ENCODE measurements at places on chromosomes 5 and 9.

DNA sequence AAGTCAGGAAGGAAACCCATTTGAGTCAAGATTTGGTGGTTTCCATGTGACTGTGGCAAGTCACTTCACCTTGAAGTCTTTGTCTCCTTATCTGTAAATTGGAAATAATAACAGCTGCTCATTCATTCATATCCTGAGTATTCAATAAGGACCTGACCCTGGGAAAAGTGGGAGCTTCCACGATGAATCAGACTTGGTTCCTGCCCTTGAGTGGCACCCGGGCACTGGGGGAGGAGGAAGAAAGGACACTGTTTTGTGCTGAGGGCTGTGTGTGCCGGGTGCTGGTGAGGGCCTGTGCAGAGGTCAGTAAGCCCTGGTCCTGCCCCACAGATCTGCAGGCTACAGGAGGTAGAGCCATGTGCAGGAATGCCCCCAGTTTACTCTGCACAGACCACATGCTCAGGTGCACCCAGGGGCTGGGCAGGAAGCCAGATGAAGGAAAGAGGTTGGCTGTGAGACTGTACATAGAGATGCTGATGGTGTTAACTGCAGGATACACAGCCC is 6.8 kb downstream of the NDST1 start:
- no peak for DNase-seq

- DNase-seq = no peak
Measured at GRCh38 chr5:33929925-33930690, 6.1 kb upstream of the RXFP3 start.

DNA sequence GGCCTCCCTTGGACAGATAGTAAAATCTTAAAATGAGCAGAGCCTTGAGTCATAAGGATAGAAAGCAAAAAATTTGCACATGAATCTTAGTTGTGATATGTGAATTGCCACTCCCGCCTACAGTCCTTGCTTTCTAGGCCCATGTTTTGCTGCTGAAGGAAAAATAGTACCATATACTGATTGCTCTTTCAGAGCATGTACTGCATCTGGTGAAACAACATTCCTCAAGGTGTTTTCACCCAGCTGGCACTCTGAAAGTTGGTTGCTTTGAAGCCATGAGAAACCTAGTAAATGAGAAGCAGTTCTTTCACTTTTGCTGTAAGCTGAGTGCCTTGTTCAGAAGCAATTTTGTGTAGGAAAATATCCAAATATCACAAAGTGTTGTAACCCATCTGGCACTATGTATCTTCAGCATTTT is 10.3 kb downstream of the CDC37L1 start:
- DNase-seq = no peak

GRCh38 chr9:95316794-95317118 is 753 bp downstream of the FANCC start:
- no peak for DNase-seq

DNA sequence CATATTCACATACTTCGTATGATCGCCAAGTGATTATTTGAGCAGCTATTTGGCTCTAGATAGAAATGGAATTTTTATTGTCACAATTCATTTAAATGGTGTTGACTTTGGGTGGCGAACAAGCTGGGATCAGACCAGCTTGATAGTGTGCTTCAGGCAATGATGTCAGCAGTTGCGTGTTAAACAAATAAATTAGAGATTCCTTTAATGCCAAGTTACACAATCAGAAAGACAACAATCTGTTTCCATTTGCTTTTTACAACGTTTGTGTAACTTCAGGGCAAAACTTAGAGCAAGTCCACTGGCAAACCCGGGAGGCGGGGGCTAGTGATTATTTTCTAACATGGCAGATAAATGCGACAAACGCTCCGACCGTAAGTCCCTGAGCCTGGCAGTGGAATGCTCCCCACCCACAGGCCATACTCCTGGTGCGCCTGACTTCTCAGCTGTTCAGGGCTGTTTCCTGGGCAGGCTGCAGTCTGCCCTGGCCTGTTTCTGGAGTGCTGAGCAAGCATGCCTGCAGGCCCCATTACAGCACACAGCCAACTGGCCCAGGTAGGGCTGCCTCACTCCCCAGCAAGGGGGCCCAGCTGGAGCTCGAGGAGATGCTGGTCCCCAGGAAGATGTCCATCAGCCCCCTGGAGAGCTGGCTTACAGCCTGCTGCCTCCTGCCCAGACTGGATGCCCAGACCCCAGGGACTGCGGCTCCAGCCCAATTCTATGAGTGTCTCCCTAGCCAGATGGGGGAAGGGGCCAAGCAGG is 88.7 kb downstream of the BASP1 start:
- DNase-seq = no peak

DNA sequence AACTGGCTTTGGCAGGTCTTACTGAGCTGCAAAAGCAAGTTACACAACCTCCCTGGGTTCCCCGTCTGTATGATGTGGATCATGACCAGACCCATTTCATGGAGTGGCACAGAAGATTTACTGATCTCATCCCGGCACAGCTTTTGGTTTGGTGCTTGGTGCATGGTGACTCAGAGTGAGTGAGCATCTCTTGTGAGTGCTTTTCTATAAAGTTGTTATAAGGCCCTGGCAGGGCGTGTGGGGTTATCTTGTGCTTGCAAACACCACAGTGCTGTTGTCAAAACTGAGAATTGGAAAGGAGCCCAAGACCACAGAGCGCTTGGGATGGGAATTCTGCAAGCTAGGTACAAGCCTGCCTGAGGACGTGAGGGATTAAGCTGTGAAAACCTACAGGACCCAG is 425.2 kb downstream of the GADD45G start:
- no peak for DNase-seq

GRCh38 chr5:115810761-115811160 is 5.7 kb downstream of the CDO1 start:
- DNase-seq = no peak

GRCh38 chr9:33676746-33677505 is 118.4 kb upstream of the PRSS3 start:
- DNase-seq = peak; percentile 10

DNA sequence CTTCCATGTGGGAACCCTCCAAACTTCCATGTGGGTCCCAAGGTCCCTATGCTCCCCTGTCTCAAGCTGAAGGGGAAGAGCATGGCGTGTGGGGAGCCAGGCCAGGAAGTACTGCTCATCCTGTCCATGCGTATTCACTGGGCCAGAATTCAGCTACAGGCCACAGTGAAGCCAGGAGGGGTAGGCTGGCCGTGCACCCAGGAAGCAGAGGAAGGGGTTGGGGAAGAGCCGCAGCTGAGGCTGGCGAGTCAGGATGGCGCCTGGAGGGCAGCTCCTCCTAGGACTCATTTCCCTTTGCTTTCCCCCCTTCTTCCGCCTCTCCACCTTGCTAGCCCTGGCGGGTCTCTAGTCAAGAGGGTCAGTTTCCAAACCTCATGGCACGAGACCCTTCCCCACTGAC is 57.4 kb downstream of the ROPN1L start:
- no peak for DNase-seq

DNA sequence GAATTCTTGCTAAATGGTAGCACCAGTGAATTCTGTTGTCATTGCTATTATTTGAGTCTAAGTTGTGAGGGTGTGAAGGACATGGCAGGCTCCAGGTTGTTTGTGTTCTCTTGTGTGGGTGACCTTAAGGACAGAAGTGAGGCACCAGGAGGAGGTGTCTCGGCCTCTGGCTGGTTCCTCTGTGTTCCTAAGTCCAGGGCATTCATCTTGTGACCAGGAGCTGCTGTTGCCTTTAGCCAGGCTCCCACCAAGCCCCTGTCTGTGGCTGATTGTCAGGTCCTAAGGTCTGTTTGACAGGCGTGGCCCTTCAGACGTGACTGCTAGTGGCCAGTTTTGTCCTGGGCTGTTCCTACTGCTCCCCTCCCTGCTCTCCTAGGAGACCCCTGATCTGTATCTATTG is 89.4 kb downstream of the ANGPTL2 start:
- no peak for DNase-seq

- no peak for DNase-seq
Measured at GRCh38 chr5:78750281-78750680, 101.7 kb upstream of the LHFPL2 start.

GRCh38 chr5:136141561-136141960 is 8.9 kb downstream of the SMAD5 start:
- DNase-seq = no peak

DNA sequence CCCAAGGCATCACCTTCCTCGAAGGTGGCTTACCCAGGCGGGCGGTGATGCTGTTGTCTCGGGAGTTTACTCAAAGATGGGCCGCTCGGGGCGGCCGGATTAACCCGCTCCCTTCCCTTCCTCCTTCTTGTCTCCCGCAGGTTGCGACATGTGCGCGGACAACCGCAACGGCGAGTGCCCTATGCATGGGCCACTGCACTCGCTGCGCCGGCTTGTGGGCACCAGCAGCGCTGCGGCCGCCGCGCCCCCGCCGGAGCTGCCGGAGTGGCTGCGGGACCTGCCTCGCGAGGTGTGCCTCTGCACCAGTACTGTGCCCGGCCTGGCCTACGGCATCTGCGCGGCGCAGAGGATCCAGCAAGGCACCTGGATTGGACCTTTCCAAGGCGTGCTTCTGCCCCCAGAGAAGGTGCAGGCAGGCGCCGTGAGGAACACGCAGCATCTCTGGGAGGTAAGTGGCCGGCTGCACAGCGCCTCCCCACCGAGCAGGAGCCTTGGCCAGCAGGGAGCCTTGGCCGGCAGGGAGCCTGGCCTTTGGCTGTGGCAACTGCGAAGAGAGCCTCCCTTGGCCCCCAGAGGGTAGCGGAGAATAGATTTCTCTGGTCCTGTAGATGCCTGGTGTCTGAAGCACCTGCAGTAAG is 10.6 kb downstream of the PRDM6 start:
- DNase-seq = no peak

DNA sequence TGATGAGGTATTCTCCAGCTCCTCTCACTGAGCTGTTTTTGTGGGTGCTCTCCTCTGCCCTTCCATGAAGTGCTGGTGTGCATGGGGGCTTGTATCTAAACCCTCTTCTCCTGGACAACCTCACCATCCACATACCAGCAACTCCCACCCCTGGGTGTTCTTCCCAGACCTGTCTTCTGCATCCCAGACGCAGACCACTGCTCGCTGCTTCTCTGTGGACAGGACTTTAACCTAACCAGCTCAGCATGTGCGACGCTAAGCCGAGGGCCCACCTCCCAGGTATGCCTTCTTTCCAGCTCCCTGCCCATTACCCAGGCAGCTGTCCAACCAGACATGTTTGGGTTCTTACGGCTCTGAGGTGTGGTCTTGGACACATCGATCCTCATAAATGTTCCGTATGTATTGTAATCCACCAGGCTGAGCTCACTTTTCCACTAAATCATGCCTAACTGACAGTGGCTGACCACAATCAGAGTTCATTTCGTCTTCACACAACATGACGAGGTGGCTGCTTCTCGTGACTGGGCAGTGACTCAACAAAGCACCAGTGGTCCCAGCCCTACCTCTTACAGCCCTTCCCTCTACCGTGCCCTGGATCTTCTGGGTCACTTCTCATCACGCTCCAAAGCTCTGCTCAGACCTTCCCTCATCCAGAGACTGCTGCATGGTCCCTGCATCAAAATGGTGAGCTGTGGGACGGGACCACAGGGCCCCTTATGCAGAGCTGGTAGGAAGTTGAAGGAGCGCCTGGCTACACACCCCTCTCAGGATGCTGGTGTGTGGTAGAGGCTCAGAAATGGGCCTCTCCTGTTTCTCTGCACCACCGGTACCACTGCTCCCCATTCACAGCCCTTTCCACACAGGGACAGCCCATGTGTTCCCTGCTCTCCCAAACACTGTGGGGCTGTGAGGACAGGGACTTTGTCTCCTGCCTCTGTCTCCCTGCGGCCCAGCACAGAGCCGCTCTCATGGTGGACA is 9.6 kb upstream of the PTGES2 start:
- DNase-seq = no peak

- no peak for DNase-seq
Measured at GRCh38 chr5:174211277-174211626, 165.7 kb downstream of the NSG2 start.

GRCh38 chr9:87682618-87683017 is 43.3 kb upstream of the CTSL start:
- no peak for DNase-seq

GRCh38 chr5:17670353-17670752 is 36.1 kb downstream of the TAF11L14 start:
- no peak for DNase-seq

GRCh38 chr5:20000416-20000815 is 12.4 kb upstream of the CDH18 start:
- DNase-seq = no peak

- no peak for DNase-seq
Measured at GRCh38 chr5:73229271-73229670, 56.3 kb downstream of the TMEM174 start.

- DNase-seq = no peak
Measured at GRCh38 chr5:82151662-82152061, 126.5 kb downstream of the RPS23 start.

- DNase-seq = no peak
Measured at GRCh38 chr9:882416-882924, 41.0 kb downstream of the DMRT1 start.

DNA sequence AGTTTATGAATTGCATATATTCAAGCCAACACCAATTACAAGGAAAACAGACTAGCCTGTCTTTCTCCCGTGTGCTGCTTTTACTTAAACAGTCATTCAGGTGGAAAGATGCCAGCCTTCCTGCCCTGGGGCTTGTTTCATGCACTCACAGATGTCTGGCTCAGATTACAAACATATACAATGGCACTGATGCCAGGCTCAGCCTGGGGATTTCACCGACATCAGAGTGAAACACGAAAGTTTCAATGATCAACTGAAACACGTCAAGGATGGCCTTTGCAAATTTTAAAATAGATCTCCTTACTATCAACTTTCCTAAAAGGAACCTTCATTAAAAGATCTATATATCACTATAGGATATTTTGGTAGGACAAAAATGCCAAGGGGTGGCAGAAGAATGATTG is 1576.5 kb downstream of the EFNA5 start:
- DNase-seq = no peak

- no peak for DNase-seq
Measured at GRCh38 chr5:91053741-91054025, 329.4 kb downstream of the ARRDC3 start.

DNA sequence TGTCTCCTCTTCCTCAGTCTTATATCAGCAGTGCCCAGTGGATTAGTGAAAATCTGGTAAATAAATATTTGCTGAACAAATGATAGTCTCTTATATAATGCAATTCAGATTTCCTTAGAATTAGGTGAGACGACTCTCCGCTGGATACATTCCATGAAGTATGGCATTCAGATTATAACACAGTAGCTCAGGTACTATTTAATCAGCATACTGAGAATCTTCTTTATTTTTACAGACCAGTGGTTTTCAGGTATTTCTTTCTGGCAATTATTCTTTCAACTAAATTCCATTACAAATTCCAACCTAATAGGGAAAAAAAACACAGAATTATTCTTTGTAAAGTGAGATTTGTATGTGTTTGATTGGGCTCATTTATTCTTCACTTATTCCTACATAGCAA is 435.5 kb downstream of the TAF11L14 start:
- no peak for DNase-seq
